ENCODE measurements at places on chromosomes 7 and 10. TPM values are rescaled to one million over a fixed set of nuclear protein-coding genes. Genes with fewer than 3 reads are reported as not detected.

DNA sequence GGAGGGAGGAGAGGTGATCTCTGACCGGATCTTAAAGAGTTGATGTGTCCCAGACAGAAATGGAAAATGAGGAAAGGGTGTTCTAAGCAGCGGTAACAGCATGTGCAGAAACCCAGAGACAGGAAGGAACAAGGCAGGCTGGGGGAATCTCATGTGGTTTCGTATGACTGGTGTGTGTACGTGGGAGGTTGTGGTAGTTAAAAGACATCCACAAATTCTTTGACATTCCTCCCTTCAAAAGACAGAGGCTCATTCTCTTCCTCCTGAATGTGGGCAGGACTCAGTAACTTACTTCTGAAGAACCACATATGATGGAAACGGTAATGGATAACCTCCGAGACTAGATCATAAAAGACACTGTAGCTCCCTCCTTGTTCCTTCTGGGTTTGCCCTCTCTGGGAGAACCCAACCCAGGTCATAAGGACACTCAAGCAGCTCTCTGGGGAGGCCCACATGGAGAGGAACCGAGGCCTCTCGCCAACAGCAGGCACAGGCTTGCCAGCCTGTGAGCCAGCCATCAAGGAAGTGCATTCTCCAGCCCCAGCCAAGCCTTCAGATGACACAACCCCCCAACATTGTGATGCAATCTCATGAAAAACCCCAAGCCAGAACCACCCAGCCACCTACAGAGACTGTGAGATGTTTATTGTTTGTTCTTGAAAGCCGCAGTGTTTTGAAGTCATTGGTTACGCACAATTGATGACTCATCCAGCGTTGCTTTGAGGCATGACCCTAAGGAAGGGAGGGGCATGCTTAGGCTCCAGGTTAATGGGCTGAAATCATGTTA, 116.0 kb downstream of the SLIT1 start:
- no peaks in the 10 kb centered on the region for H3K36me3 ChIP-seq
- no peaks in the 10 kb centered on the region for H3K27me3 ChIP-seq
- no peaks in the 10 kb centered on the region for H3K4me1 ChIP-seq

The MRLN gene
- not detected for total RNA-seq

The SMIM30 gene
- total RNA-seq: 8.4 TPM

DNA sequence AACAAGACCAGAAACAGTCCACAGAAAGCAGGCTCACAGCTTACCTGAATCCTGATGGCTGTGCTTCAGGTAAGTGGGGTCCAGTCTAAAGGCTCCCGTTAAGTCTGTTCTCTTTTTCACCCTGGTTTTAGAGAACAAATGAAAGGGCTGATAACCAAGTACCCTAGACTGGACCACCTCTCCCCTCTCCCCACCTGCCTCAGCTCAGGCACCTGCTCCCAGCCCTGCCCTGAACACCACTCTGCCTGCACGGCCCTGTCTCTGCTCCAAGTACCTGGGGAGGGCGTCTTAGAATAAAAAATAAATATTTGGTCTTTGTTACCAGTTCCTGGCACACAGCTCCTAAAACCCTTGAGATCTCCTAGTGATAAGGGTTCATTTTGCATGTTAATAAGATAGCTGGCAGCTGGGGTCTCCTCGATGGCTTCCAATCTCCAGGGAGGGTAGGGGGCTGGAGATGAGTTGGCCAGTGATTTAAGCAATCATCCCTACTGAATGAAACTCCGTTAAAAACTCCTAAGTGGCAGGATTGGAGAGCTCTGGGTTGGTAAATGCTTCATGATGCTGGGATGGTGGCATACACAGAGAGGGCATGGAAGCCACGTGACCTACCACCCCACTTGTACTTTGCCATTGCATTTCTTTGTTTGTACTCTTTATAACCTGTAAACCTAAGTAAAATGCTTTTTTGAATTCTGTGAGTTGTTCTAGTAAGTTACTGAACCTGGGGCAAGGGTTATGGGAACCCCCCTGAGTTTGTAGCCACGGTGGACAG, 29.8 kb upstream of the FIGNL1 start:
- no peaks in the 10 kb centered on the region for H3K4me1 ChIP-seq
- no peak overlapping the region for H3K4me3 ChIP-seq
- H3K27me3 ChIP-seq: no peaks in the 10 kb centered on the region
- peak; percentile 39 for DNase-seq
- no peak overlapping the region for H3K27ac ChIP-seq

The SUPV3L1 gene
- total RNA-seq: 23.8 TPM

DNA sequence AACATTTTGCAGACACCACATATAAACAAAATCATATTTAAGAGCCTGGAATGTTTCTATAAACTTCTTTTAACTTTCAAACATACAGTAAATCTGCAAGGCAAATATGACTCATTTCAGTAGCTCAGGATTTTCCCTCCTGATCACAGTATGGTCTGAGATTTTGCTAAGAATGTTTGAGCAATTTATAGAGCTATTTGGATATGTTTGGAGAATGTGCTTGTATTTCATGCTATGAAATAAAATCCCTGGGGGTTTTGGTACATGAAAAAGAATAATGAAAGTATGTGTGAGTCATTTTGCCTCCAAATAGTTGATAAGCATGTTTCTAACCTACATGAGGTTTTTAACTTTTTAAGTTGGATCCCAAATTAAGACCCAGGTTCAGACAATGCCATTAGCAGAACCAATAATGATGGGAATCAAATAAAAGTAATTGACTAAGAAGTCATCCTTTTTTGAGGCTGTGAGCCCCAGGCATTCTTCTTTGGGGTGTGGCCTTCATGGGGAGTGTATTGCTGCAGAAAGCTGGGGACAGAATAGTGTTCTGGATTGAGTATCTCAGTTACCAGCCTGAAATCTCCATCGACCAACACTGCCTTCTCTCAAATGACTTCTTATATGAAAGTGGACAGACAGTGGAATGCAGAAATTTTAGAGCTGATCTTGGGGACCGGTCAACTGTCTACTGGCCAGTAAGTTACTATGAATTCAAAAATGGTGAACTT, 66.1 kb upstream of the AGBL3 start:
- H3K36me3 ChIP-seq: no peaks in the 10 kb centered on the region
- no peak overlapping the region for H3K4me3 ChIP-seq
- no peaks in the 10 kb centered on the region for H3K27me3 ChIP-seq
- no peaks in the 10 kb centered on the region for H3K4me1 ChIP-seq
- H3K27ac ChIP-seq: no peak overlapping the region

GRCh38 chr7:66187905-66188304, 17.2 kb upstream of the TPST1 start:
- H3K27ac ChIP-seq: no peak overlapping the region
- no peaks in the 10 kb centered on the region for H3K36me3 ChIP-seq
- no peaks in the 10 kb centered on the region for H3K27me3 ChIP-seq
- DNase-seq: peak; percentile 70
- no peak overlapping the region for H3K4me3 ChIP-seq

- DNase-seq: no peak
- H3K36me3 ChIP-seq: peaks cover 6% of the 10 kb centered on the region
- H3K4me3 ChIP-seq: no peak overlapping the region
- H3K27me3 ChIP-seq: no peaks in the 10 kb centered on the region
- H3K4me1 ChIP-seq: no peaks in the 10 kb centered on the region
Observed at GRCh38 chr7:130400120-130400572, 19.9 kb downstream of the CPA1 start.

DNA sequence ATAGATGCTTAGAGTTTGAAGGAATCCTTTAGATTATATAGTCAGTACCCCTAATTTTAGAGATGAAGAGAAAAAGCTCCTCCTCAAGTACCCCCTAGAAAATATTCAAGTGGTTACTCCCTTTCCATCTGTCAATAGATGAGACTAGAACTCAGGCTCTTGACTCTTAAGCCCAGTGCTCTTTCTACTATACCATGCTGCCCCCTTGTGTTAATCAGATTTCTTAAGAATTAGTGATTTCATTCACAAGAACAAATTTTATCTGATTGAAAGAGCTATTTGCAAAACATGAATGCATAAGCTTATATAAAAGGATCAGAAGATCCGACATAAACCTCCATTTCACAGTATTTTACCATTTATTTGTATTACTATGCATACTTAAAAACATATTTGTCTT, 179.3 kb downstream of the TFEC start:
- H3K4me1 ChIP-seq: no peaks in the 10 kb centered on the region
- no peak overlapping the region for H3K4me3 ChIP-seq
- no peaks in the 10 kb centered on the region for H3K27me3 ChIP-seq
- DNase-seq: no peak
- no peak overlapping the region for H3K27ac ChIP-seq

DNA sequence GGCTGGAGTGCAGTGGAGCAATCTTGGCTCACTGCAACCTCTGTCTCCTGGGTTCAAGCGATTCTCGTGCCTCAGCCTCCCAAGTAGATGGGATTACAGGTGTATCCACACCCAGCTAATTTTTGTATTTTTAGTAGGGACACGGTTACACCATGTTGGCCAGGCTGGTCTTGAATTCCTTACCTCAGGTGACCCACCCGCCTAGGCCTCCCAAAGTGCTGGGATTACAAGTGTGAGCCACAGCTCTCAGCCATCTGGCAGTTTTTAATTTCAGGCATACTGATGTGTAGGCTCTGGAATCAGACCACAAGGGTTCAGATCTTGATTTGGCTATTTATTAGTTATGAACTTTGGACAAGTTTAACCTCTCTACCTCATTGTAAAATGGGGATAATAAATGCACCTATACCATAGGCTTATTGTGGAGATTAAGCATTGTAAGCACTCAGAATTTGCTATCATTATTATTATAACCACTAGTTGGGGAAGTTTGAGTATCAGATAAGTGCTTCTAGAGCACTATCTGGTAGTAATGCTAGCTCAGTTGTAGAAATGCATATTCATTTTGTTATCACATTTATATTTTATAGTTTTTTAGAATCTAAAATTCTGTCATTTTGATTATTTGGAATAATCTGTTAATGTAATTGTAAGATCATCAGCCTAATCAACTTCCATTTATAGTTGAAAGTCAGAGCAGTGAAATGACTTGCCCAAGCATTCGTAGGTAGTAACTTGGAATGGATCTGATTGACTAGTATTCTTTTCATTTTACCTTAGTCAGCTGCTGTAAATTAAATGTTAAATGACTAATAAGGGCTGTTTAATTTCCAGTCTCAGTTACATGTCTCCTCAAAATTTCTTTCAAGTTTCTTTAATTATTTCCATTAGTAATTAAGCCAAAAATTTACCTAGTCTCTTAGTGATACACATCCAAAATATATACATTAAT, 22.5 kb downstream of the KMT2E start:
- H3K27me3 ChIP-seq: no peaks in the 10 kb centered on the region
- peaks cover 8% of the 10 kb centered on the region for H3K36me3 ChIP-seq
- no peak for DNase-seq
- peaks cover 48% of the 10 kb centered on the region for H3K4me1 ChIP-seq
- H3K4me3 ChIP-seq: no peak overlapping the region
- no peak overlapping the region for H3K27ac ChIP-seq

The CADPS2 gene
- 50.8 TPM for total RNA-seq

The GTF2IRD1 gene
- total RNA-seq: 24.0 TPM

DNA sequence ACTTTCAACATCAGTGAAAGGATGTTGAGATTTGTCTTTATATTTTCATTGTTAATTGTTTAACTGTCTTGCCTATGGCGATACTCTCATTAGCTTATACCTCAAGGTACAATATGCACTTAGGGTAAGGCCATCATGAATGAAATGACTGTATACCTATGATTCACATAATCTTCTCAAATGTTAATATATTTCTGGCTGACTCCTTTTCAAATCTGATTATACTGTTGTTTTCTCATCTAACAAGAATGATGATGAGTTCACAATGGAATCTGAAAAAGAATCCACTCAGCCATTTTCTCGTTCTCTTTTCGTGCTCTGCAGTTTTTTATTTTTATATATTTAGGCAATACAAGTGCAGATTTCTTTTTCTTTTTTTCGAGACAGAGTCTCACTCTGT, 159.1 kb downstream of the ARHGAP12 start:
- no peak overlapping the region for H3K27ac ChIP-seq
- DNase-seq: no peak
- H3K27me3 ChIP-seq: no peaks in the 10 kb centered on the region
- H3K4me1 ChIP-seq: no peaks in the 10 kb centered on the region
- no peak overlapping the region for H3K4me3 ChIP-seq

DNA sequence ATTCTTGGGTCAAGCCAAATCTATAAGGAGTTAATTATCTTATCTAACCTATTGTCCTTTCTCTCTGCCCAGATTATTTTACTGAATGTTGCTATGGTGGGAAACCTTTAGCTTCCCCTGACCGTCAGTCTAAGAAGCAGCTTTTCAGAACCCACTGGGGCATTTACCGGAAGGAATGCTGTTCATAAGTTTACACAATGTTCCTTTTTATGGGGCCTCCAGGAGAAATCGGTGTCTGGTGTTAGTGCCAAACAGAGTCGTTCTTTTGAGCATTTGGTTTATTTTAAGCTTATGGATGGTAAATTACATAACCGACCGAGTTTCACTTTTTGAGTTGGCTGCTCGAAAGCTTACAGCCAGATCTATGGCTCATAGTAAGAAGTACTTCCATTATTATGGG, 111.9 kb downstream of the CACNB2 start:
- no peaks in the 10 kb centered on the region for H3K27me3 ChIP-seq
- H3K36me3 ChIP-seq: no peaks in the 10 kb centered on the region
- H3K4me3 ChIP-seq: no peak overlapping the region
- no peaks in the 10 kb centered on the region for H3K4me1 ChIP-seq
- H3K27ac ChIP-seq: no peak overlapping the region

DNA sequence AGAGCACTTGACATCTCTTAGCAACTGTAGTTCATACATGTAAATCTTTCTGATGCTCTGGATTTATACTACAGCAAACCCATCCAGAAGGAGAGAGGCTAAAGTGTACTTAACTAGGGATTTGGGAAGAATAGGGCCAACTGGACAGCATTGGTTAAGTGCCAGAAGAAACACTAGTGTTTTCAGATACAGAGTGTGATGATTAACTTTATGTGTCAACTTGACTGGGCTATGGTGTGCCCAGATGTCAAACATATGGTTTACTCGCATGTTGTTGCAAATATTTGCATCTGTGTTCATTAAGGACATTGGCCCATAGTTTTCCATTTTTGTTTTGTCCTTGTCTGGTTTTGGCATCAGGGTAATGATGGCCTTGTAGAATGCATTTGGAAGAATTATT, 384.7 kb upstream of the KCND2 start:
- H3K4me1 ChIP-seq: no peaks in the 10 kb centered on the region
- no peaks in the 10 kb centered on the region for H3K36me3 ChIP-seq
- no peak overlapping the region for H3K27ac ChIP-seq
- no peak for DNase-seq
- no peaks in the 10 kb centered on the region for H3K27me3 ChIP-seq

GRCh38 chr10:13347500-13348156, 465 bp downstream of the SEPHS1 start:
- H3K27ac ChIP-seq: peak overlapping the region; percentile 97
- no peaks in the 10 kb centered on the region for H3K36me3 ChIP-seq
- H3K4me3 ChIP-seq: no peak overlapping the region
- peak; percentile 81 for DNase-seq
- peaks cover 27% of the 10 kb centered on the region for H3K4me1 ChIP-seq

DNA sequence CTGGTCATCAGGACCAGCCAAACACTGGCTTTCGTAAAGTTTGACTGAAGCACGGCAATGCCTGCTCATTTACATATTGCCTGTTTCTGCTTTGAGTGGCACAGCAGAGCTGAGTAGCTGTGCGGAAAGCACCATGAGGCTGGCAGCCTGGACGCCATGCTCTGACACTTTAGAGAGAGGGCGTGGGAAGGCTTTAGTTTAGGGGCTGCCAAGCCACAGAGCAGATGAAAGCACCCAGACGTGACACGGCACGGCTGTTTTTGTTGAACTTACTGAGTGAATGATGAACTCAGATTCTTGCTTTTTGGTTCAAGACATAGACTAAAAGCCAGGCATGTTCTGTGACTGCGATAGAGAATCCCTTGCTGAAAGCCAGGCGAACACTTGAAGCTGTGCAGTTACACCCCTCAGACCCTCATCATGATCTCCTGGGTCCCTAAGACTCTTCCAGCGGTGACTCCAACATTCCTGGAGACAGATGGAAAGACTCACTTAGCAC, 182.1 kb downstream of the ZMYND11 start:
- H3K27ac ChIP-seq: no peak overlapping the region
- H3K4me3 ChIP-seq: no peak overlapping the region
- no peaks in the 10 kb centered on the region for H3K4me1 ChIP-seq
- DNase-seq: no peak
